ENCODE measurements at places on chromosomes 2 and 18.

DNA sequence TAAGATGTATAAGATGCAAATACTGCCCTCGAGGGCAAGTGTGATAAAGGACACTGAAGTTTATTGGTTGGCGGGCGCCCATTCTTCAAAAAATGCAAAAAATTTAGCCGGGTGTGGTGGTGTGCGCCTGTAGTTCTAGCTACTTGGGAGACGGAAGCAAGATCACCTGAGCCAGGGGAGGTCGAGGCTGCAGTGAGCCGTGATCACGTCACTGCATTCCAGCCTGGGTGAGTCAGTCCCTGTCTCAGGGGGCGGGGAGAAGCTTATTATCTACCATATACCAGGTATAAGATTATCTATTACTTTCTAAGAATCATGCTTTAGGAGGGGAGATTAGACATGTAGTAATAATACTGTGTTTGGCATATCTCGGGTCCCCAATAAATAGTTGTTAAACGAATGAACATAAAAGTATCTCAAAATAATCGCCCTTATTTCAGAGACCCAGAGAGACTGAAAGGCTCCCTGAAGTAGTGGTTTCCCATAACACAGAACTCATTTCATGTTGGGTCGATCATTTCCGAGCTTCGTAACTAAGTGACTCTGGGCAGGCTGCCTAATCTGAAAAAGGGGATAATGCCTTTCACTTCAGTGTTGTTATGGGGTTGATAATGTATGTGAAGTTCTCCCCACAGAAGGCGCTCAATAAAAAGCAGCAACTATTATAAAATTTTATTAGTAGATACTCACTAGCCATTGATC, 1.2 kb upstream of the SELENOI start:
- DNase-seq: peak; percentile 37

- peak; percentile 46 for DNase-seq
These were observed 847 bp downstream of the SERPINE2 start for GRCh38 chr2:224038049-224038829.

DNA sequence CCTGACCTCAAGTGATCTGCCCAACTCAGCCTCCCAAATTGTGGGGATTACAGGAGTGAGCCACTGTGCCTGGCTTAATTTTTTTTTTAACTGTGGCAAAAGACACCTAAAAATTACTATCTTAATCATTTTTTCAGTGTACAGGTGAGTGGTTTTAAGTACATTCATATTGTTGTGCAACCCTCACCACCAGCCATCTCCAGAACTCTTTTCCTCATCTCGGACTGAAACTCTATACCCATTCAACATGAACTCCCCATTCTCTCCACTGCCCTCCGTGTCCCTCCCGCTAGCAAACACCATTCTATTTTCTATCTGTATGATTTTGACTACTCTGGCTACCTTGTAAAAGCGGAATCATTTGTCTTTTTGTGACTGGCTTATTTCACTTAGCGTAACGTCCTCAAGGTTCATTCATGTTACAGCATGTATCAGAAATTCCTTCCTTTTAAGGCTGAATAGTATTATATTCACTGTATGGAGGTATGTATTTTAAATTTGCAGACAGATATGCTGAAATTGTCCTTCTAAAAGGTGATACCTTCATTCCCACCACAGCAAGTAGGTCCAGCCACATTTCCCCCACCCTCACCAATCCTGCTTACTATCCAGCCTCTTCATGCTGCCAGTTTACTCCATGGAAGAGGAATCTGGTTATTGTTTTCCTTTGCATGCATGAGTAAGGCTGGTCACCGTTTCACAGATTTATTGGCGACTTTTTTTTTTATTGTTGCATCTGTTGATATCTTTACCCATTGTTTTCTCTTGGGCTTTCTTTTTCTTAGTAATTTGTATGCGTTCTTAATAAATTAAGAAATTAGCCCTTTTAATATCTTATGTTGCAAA, 40.6 kb upstream of the ANXA4 start:
- no peak for DNase-seq

DNA sequence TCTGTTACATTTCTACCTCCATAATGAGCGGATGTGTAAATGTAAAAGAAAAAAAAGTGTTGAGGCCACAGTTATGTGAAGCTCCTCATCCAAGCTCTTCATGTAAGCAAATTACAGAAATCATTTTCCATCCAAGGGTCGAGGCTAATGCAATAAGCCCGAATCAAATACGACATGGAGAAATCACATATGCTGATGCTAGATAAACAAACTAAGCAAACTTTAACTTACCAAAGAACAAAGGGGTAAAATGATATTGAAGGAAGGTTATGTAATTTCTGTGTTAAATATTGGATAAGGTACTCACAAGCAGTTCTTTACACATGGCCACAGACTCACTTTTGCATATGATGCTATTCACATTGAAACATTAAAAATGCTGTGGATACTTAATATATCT, 310.2 kb upstream of the ID2 start:
- DNase-seq: no peak

DNA sequence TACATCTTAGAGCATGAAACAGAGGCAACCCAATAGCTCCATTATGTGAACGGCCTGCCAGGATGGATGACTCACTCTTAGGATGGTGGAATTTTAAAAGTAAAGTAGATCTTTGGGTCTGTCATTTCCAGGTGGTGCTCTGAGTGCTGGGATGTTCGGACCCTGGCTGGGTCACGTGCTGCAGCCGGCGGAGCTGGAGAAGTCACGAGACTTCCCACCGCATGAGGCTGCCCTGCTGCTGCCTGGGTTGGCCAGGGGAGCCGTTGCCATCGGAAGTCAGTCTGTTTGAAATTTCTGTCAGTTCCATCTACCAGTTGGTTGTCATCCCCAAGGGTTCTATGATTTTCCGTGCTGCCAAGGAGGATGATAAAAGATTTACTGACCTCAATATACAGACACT, 93.3 kb upstream of the ALKAL2 start:
- no peak for DNase-seq

- no peak for DNase-seq
These were observed 118.8 kb downstream of the MEP1B start for GRCh38 chr18:32308493-32309120.

DNA sequence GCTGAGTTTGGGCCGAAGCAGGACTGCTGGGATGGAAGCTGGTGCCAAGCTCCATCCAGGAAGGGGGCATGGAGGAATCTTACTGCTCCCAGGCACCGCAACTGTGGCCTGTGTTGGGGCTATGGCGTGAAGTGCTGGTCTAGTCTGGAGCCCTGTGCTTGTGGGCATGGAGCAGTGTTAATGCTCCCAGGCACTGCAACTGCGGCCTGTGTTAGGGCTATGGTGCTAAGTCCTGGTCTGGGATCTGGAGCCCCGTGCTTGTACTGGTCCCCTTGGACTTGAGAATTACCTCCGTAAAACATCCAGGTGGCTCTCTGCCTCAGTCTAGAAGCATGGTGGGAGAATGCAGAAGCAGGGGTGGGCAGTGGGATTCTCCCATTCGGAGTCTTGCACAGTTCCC, 1379.4 kb upstream of the ACVR2A start:
- DNase-seq: no peak

DNA sequence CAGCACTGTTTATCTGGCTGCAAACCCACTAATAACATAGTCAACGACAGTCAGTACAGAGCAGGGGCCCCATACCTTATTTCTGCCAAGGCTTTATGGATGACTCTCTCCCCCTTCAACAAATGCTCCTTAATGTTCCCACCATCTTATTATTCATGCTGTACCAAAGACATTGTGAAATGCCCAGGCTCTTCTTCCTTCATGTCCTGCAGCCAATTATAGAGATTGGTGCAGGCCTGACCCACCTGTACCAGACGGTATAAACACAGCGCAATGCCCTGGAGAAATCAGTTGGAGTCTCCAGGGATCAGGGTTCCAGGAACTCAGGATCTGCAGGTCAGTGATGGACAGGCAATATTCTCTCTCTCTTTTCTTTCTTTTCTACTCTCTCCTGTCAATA, at the start of gene IL1F10:
Gene IL1F10, plus strand, starts transcription at position 290 of the 400 bp plus-strand sequence. CDS start 4,769 bp downstream, outside the sequence.
- no peak for DNase-seq

DNA sequence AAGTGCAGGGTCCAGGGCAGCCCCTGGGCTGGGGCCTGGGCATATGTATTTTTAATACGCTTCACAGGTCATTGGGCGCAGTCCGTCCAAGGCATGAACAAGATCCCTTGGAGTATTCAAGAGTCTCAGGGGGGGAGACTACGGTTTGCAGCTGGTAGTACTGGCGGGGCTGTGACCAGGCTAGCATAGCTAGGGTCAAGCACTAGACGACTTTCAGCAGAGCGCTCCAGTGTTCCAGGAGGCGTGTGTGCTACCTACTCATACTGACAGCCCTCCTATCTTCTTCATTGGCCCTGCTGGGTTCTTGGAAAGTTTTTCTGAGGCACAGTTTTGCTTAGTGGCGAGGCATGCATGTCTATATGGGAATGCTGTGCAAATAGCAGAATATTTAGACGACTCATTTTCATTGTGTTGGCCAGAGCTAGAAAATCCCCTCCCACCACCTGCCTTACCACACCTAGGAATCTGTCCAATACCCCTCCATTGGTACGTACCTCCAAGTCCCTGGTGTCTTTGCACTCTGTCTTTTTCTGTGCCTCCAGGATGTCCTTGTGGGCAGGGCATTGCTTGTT, 68.2 kb downstream of the GLI2 start:
- DNase-seq: no peak

- DNase-seq: no peak
These were observed 292.1 kb upstream of the KLHL29 start for GRCh38 chr2:23092831-23093230.

- DNase-seq: no peak
These were observed 476.7 kb upstream of the RAB6C start for GRCh38 chr2:129502781-129503180.

DNA sequence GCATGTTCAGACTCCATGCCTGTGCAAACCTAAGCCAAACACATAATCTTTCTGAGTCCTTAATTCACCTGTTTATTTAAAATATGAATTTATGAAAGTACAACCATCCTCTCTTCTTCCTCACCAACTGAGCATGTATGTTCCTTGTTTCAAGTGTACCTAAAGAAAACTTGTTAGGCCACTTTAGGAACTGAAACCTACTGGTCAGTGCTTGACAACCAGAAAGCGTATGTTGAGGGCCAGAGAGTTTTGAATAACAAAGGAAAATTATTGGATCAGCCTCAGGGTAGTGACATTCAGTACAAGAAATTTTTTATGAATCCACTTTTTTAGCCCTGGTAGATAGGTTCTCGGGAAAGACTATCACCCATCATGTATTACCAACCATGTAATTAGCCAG, 847.6 kb upstream of the CELF4 start:
- DNase-seq: no peak

GRCh38 chr2:107681936-107682335, 144.8 kb upstream of the RGPD4 start:
- DNase-seq: no peak

DNA sequence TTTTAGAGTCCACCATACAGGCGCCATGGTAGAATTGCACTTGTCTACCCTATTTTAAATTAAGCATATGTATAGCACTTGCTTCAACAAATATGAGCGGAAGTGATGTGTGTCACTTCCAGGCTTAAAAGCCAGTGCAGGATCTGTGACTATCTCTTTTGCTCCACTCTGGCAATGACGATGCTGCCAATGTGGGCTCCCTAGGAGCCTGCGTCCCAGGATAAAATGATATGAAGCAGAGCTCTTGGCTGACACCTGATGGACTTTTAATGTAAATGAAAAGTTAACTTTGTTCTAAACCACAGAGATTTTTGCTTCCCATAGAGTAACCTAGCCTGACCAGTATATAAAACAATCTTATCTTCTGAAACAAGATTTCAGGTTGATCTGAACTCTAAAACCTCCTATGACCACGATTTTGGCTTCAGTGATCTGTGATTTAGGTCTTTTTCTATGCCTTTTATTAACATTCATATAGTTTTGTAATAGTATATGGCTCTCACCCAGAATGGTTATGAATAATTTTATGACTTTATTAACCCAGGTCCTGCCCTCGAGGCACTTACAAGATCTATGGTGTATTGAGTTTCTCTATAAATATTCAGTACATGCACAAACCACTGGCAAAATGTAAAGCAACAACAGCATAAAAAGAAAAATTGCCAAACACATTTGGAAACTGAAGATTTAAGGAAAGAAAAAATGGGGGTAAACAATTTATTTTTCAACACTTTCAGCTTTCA, 422.5 kb upstream of the PIK3C3 start:
- DNase-seq: no peak

- no peak for DNase-seq
These were observed 144.7 kb upstream of the SIX3 start for GRCh38 chr2:44796771-44797170.

DNA sequence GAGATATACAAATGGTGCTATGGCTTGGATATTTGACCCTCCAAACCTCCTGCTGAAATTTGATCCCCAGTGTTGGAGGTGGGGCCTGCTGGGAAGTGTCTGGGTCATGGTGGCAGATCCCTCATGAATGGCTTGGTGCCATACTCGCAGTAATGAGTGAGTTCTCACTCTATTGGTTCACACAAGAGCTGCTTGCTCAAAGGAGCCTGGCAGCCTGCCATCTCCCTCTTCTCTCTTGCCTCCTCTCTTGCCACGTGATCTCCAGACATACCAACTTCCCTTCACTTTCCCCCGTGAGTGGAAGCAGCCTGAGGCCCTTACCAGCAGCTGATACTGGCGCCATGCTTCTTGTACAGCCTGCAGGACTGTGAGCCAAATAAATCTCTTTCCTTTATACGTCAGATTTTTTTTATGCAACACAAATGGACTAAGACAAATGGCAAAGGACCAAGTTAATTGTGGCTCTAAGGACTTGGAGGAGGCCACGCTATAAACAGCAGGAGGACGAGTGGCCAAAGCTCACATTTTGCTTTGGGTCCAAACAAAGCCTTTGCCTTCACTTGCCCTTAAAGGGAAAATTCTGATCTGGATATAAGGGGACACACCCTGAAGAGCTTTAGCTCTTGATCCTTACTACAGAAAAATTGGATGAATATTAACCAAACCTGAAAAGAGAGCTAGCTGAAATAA, 214.7 kb downstream of the SS18 start:
- DNase-seq: peak; percentile 50

DNA sequence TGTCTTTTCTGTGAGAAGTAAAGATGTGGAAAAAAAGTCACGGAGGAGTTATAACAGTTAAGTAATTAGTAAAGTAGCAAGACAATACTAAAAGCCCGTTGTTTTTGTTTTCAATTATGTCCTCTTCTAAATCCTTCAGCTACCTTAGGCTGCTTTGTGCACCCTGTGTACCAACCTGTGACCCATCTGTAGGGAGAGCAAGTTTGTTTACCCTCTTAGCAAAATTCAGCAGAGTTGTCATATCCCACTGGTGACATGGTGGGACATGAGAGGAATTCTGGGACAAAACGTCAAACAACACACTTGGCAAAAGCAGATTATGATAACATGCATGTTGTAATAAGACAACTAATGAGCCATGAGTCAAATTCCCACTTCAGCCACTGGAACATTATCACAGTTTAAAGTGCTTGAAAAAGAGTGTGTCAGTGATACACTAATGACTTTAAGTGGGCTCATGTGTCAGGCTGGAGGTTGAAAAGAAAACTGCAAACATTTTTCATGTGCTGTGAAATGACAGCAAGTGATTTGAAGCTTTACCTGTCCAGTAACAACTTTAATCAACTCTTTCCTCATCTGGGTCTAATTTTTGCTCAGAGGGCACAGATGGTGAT, 392.8 kb upstream of the ACVR2A start:
- DNase-seq: no peak

- no peak for DNase-seq
These were observed 473.9 kb upstream of the SYT4 start for GRCh38 chr18:43751203-43751602.
